CD4-positive, alpha-beta T cell treated with Interleukin-17A for 4 hours (primary cell): ENCODE measurements at places on chromosomes 7 and 10.

- DNase-seq, result no peak
Observed at GRCh38 chr7:22666732-22667131, 60.3 kb upstream of the IL6 start.

- DNase-seq, result no peak
Observed at GRCh38 chr10:11881477-11882417, 58.6 kb downstream of the PROSER2 start.

GRCh38 chr10:48800007-48800675 is 115.5 kb downstream of the WDFY4 start:
- DNase-seq, result no peak

- no peak for DNase-seq
Observed at GRCh38 chr7:157401567-157402387, 65.0 kb downstream of the DNAJB6 start.

DNA sequence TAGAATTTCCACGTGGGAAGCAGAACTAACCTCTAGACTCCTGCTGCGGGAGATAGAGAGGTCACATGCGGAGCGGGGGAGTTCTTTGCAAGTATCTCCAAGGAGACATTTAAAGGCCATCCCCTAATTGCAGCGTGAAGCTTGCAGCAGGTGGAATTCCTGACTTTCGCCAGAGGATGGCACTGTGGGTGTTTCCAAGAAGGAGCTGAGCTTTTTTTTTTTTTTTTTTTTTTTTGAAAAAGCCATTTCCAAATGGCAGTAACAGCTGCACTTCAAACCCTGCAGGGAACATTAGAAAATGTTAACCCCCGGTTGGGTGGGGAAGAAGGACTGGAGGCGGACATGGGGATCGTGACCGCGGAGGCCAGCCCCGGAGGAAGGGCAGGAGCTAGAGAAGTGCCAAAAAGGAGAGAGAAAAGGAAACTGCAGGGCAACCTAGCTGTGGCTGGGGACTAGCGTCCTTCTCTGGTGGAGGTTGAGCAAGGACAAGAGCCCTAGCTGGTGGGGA is 487.7 kb downstream of the TYW1 start:
- DNase-seq, result peak; percentile 9

DNA sequence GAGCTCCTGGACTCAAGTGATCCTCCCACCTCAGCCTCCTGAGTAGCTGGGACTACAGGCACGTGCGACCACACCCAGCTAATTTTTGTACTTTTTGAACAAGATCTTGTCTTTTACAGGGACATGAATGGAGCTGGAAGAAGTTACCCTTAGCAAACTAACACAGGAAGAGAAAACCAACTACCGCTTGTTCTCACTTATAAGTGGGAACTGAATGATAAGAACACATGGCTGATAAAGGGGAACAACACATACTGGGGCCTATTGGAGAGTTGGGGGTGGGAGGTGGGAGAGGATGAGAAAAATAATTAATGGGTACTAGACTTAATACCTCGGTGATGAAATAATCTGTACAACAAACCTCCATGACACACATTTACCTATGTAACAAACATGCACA is 70.9 kb upstream of the INHBA start:
- no peak for DNase-seq

DNA sequence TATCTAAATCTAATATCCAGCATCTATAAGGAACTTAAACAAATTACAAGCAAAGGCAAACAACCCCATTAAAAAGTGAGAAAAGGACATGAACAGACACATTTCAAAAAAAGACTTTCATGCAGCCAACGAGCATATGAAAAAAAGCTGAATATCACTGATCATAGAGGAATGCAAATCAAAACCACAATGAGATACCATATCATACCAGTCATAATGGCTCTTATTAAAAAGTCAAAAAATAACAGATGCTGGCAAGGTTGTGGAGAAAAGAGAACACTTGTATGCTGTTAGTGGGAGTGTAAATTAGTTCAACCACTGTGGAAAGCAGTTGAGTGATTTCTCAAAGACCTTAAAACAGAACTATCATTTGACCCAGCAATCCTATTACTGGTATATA is 334.4 kb upstream of the CACNA2D1 start:
- no peak for DNase-seq

DNA sequence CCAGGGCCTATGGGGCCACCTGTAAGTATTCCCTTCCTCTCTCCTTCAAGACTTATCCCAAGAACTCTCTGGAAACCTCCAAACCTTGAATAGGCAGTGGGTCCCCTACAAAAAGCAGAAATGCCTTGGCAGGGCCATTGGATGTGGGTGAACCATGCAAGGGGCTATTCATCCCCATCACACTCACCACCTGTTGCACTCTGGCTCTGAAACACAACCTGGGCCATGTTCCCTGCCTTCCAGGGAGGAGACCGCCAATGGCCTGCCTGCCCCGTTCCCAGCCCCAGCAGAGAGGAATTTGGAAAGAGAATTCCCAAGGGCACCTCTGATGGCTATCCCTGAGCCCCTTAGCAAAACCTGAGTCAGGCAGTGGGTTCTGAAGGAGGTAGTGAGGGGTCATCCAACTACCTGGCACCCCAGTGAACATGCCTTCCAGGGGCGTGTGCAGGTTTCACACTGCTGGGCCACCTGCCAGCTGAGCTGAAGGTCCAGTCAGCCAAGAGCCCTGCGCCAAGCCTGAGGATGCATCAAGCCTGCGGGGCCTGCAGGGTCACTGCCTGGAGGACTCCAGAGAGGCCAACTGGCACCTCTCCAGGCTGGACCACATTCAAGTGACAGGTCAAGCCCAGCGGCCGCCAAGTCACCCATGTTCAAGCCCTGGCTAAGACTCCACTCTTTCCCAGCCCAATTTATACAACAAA is 101.3 kb downstream of the COL13A1 start:
- DNase-seq, result no peak

GRCh38 chr7:1544896-1545416 is 11.0 kb downstream of the TMEM184A start:
- DNase-seq, result no peak

DNA sequence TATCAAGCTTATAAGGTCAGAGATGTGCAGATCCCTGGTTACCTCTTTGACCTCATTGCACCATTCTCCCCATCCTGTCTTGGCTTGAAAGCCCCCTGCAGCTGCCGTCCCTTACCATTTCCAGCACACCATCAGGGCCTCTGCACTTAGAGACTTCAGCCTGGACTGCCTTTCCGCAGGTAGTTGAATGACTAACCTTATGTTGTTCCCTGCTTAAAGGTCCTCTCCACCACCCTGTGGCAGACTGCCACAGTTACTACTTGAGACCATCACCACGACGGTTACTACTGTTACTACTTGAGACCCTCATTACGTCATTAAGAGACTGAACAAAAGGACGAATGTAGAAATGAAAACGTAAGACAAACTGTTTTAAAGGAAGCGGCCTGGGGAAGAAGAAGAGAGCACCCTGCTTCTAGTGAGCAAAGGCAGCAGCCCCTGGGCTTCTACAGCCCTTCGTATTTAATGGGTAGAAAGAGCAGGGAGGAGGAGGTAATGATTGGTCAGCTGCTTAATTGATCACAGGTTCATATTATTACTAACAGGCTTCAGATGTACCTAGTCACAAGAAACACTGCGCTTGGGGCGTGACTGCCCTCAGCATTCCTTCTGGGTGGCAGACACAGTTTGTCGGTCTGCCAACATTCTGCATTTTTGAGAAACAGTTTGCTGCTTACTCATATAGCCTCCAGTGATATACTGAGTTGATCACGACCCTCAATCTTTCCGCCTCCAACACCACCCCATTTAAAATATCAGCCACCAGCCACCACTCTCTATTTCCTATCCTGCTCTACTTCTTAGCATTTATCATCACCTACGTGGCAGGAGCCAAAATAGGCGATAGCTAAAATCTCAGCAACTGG is 74.1 kb upstream of the PARD3 start:
- no peak for DNase-seq

GRCh38 chr7:150923196-150923595 is 54.9 kb downstream of the KCNH2 start:
- DNase-seq, result no peak

GRCh38 chr7:8433477-8434289 is at the start of gene NXPH1:
Gene NXPH1, plus strand, starts transcription at chr7:8433609.
- DNase-seq, result no peak

DNA sequence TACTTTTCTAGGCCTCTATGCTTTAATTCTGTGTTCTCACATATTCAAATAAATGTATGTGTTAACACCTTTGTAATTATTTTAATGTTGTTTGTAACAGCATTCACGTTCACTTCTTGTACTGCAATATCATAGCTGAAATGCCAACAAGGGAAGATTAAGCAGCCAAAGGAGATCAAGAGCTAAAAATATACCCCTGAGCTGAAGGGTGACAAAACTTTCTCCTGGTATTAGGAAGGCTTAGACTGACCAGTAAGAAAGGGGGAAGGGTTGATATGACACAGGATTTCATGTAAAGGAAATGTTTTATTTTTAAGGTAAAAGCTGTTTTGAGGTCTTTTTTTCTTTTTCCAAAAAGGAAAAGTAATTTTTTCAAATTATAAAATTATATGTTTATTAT is 40.4 kb upstream of the VDAC2 start:
- DNase-seq, result no peak

DNA sequence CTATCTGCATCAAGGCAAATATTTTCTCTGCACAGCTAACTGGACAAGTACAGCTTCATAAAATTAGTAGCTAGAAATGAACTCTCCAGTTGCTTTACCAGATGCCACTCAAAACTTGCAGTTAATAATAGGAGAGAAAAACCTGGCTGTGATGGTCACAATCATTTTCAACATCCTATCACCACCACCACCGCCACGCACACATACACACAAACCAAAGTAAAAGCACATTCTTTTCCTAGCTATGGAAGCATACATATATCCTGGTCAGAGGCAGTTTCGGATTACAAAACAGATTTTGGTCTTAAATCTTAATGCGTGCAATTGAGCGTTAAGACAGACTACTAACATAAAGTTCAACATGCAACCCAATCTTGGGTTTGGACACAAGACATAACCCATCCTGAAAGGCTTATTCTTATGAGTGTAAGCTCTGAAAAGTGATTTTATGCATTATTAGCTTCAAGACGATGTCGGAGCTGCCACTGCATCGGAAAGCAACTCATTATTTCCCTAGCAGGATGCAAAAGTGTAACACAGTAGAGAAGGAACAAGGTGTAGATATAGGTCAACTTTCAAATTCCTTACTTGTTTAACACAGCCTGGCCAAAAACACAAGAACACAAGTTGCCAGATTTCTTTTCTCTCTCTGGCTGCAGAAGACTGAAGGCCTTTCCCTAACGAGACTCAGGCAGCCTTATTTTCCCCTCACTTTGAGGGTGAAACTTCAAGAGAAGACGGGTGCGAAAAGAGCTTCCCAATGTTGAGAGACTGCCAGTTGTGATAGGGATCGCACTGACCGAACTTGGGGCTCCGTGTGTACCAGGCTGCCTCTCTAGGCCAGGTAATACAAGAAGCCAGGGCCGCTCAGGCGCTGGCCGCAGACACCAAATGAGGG is 1.2 kb downstream of the CACUL1 start:
- DNase-seq, result no peak

- DNase-seq, result no peak
Observed at GRCh38 chr10:661597-662222, 27.8 kb downstream of the DIP2C start.

DNA sequence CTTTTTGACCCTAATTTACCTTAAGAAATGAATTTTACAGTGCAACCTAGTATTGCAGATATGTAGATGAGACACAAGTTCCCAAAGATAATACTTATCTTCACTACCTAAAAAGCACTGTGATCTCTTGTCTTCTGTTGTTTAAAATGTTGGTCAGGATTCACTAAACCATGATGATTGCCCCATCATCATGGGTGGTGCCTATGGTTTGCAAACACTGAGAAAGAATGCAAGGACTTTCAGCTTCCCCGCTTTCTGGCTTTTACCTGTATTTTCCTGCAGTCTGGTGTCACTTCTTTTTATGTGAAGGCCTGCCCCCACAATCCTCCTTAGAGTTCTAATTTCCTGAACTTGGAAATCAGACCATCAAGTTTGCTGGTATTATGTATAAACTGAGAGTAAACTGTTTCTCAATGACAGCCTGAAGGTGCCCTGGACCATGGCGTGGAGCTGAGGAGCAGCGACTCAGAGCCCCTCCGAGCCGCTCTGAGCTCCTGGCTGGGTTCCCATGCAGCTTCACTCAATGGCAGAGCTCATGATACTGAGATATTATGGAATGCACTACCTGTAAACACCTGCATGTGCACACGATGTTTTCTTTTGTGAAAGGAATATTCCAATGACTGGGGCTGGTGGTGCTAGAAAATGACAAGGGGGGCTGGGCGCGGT is 118.4 kb upstream of the EFCAB10 start:
- DNase-seq, result no peak

DNA sequence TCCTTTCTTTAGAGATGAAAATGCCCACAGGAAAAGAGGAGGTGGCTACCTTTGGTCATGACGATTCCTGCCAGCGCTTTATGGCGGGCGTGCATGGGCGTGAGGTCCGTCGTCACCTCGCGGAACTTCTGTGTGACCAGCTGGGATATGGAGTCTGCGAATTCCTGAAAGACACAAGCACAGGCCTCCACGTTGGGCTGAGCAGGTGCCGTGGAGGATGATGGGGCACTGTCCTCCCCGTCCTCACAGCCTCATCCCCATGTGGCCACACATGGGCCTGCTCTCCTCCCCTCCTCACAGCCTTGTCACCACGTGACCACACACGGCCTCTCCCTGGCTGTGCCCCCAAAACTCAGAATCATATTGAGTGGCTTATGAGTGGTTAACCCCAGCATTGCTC is 214.7 kb downstream of the WDR37 start:
- no peak for DNase-seq

- DNase-seq, result no peak
Observed at GRCh38 chr10:132572545-132572937, 35.0 kb downstream of the INPP5A start.

DNA sequence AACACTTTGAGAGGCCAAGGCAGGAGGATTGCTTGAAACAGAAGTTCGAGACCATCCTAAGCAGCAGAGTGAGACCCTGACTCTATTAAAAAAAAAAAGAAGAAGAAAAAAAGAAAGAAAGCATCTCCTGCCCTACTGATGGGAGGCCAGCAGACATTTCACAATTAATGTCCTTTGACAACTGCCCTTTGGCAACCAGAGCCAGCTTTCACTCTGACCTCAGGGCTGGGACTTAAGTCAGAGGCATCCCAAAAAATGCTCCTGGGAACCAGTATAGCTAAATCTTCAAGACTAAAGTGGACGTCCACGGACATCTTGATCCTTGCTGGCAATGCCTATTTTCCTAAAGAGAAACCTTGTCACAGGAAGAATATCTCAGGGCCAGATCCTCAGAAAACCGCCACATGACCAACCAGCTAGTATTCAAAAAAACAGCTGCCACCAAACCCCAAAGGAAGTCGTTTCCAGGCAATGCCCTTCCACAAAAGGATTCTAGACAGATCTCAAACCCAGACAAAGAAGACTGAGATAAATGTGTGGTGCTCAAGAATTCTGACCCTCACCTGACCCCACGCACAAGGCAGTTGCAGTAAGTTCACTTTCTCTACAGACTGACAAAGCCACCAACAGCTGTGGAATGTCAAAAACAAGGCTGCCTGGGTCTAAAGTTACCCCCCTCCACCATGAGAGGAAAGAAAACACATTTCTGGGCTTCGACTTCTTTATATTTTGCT is 18.4 kb downstream of the GFRA1 start:
- no peak for DNase-seq

GRCh38 chr7:1260244-1260635 is 27.6 kb downstream of the UNCX start:
- DNase-seq, result no peak
